ENCODE measurements at places on chromosomes 7 and 10. TPM values are rescaled to one million over a fixed set of nuclear protein-coding genes. Genes with fewer than 3 reads are reported as not detected.

Gene HOXA1
- total RNA-seq, result 4.0 TPM

Gene FZD1
- total RNA-seq, result 2.5 TPM

Gene PCDH15
- not detected for total RNA-seq

Gene GPR37
- 0.71 TPM for total RNA-seq

Gene BICC1
- total RNA-seq, result 30.1 TPM

Gene CYP2C8
- total RNA-seq, result not detected

Gene AKR1C4
- total RNA-seq, result 0.37 TPM
